ENCODE measurements at places on chromosomes 1 and 21. TPM values are rescaled to one million over a fixed set of nuclear protein-coding genes. Genes with fewer than 3 reads are reported as not detected.

DNA sequence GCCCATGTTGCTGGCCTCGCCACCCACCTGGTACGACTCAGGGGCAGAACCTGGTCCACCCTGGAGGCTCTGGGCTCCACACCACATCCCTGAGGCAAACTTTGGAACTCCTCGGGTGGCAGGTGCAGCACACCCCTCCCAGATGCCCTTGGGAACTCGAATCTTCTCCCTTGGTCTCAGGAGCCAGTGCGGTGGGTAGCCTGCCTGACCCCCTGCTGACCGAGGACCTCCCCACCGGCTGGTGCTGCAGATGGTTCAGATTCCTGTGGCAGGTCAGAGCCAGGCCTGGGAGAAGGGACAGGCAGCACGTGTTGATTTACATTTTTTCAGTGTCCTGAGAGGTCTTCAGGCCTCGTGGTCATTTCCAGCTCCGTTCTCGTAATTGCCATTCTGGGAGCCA is 6.3 kb upstream of the CFAP410 start:
- no peak for DNase-seq

DNA sequence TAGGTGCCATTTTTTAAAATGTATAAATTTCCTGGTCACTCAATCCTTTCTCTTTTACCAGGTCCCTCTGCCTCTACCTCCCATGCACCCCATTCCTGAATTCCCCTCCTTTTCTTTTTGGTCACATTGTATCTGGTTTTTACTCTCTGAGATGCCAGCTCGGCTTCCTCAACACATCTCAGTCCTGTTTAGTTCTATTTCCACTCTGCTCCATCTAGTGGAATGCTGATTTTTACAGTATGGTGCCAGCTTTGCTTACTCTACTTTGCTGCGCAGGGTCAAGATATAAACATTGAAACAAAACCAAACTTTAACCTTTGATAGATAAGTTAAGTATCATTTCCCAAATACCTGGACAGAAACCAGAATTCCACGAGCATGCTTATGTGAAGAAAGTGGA is 96.0 kb downstream of the ESRRG start:
- no peak for DNase-seq

Gene RHD
- total RNA-seq = not detected

Gene FCER1A
- not detected for total RNA-seq

Gene YBEY
- 8.7 TPM for total RNA-seq

Measured in pulmonary artery endothelial cell (primary cell).